ENCODE measurements at places on chromosomes 3 and 15.

DNA sequence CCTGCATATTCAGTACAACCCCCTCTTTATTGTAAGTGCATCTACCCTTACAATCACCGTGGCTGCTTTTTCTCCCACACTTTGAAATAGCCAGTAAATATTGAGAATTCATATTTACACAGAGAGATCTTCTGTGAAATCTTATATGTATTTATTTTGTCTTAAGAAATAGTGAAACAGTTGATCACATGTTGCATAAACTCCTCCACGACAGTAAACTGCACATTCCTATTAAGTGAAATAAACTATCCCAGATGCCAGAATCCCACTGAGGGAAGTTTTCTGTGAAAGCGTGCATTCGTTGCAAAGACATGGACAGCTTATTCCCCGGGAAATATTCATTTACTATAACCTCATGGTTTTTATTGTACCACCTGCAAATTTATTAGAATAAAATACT, 796.0 kb downstream of the ROBO2 start:
- DNase-seq, result no peak

DNA sequence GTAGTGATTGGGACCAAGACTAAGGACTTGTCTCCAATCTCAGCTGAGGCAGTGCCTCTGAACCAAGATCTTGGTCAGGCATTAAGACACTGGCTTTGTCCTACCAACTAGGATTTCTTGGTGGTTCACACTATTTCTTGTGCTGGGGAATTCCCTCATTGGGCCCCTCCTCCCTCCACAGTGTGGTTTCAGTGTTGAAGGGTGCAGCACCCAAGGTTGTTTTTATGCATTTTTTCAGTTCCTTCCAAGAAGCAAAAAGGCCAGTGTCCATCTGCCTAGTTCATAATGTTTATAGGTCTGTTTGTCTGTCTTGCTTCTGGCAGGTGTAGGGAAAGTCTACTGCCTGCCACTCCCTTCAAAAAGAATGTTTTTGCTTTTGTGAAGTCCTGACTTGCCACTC, 10.6 kb upstream of the ITPKA start:
- no peak for DNase-seq

DNA sequence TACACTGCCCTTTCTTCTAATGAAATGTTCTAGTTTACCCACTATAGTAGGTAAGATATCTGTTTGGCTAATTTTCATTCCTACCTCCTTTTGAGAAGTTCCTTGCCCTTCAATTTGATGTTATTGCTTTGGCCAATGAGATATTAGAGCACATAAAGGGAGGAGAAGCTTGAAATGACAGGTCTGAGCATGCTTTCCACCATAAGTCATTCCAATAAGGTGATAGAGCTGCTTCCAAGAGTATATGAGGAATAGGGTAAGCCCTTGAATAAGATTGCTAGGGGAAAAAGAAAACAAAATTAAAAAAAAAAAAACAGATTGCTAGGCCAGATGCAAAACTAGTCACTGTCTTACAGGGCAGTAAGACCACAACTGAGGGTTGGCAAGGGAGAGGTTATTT, 78.9 kb upstream of the TRIM42 start:
- DNase-seq, result no peak

DNA sequence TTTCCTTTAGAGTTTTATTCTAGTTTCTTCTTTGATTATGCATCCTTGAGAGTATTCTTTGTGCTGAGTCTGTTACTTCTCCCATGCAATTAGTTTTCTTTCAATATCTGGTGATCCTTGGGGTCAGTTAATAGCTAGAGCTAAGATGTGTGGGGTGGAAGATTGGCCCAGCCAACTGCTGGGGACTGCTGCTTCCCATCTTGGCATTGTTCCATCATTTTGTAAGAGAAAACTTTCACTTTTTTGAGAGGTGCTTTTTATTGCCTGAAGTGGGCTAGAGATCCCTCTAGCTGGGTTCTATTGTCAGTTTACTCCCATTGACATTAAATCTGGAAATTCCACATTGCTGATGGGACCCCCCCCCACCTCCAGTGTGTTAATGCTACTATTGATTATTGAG, 15.4 kb downstream of the BCL2L10 start:
- no peak for DNase-seq

- DNase-seq, result no peak
These were observed 16.8 kb upstream of the MGLL start for GRCh38 chr3:127839099-127839498.

DNA sequence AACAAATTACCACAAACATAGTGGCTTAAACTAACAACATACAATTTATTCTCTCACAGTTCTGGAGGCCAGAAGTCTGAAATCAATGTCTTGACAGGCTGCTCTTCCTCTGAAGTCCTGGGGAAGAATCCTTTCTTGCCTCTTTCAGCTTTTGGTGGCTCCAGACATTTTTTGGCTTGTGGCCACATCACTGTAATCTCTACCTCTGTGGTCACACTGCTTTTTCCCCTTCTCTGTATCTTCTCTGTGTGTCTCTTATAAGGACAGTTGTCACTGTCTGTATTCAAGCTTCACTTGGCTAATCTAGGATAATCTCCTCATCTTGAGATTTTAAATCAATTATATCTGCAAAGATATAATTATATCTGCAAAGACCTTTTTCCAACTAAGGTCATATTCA, 80.3 kb upstream of the ABHD2 start:
- no peak for DNase-seq

- no peak for DNase-seq
These were observed 363.5 kb downstream of the FOXP1 start for GRCh38 chr3:71219744-71220638.

GRCh38 chr15:49313650-49314049, 109.4 kb upstream of the FGF7 start:
- no peak for DNase-seq

DNA sequence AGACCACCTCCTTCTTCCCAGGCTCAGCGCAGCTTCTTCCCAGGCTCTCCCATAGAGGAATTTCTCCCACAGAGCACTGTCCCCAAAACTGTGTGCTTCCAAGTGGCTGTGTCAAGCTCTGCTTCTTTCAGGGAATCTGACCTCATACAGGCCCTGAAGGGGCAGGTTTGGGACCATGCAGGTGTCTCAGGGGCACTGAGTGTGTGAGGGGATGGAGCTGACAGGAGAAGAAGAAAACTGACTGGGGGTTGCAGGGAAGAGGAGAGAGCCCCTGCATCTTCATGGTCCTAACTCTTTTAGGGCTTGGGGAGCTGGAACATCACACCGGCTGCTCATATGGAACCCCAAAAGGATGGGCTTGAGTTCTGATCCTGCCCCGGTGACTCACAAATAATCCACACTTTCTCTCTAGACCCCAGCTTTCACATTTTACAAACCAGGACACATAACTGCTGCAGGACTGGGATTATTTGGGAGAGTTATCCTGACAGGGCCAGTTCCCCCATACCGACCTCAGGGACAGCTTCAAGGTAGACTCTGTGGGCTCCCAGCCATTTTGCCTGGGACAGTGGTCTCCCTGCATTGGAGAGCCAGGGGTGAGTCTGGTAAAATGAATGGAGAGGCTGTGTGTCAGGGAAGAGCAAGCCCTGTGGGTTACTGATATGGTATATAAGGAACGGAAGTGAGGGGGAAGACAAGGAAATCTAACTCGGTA, 316.1 kb downstream of the TLE3 start:
- DNase-seq, result no peak

- no peak for DNase-seq
These were observed 59.5 kb upstream of the STRIT1 start for GRCh38 chr3:155352900-155353490.

DNA sequence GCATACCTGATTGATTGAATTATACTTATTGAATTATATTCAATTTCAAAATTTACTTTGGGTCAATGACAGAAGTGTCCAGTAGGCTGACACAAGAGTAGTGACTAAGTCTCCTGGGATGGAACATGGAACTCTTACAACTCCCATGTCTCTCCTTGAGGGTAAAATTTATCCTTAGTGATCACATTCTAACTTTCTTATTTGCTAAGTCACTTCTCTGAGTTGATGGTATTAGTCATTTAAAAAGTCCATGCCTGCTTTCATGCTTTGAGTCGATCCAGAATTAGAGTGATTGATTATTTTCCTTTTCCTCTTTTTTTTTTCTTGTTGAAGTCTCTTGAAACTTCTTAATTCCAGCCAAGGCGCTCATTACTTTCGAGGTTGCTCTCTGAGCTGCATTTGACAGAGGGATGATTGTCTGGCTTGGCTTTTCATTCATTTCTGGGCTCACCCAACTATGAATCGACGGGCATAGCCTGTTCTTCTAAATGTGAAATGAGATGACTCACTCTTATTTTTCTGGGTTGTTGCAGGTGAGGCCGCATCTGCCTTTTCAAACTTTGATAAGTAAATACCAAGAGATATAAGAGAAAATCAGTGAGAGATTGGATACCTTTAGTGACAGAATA, 34.9 kb downstream of the LRRC3B start:
- no peak for DNase-seq

- peak; percentile 67 for DNase-seq
These were observed 115.2 kb downstream of the USP13 start for GRCh38 chr3:179768080-179768479.

DNA sequence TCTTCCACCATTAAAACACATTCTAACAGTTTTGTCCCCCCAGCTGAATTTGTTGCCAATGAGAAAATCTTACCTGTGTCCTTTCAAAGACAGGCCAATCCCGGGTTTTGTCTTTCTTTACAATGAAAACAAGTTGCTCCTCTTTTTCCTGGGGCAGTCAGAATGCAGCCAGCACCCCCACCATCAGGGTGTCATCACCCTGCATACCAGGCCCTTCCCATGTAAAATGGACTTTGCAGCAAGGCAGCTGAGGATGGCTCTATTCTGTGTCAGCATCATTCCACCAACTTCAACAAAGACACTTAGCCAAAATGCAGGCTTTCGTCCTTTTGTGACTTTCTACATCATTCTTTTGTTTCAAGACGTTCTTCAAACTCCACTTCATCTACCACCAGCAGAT, 490.9 kb downstream of the OCA2 start:
- DNase-seq, result no peak

GRCh38 chr15:58331560-58331912, 100.3 kb upstream of the LIPC start:
- no peak for DNase-seq

DNA sequence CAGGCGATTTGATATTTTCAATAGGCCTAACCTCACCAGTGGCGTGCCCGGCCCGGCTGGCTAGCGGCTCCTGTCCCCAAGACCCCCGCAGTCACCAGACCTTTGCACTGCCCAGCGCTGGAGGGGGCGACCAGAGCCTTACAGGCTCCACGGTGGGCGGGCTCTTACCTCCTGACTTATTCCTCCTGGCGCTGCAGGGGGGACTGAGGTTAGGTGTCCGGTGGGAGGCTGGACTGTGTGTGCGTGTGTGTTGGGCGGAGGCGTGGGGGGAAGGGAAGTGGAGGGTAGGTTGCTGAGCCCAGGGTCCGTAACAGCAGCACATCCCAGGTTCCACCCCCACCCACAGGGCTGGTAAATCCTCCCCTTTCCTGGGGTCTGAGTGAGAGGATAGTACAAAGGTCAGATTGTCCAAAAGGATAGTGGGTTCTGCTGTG, 27.5 kb upstream of the THRB start:
- no peak for DNase-seq

DNA sequence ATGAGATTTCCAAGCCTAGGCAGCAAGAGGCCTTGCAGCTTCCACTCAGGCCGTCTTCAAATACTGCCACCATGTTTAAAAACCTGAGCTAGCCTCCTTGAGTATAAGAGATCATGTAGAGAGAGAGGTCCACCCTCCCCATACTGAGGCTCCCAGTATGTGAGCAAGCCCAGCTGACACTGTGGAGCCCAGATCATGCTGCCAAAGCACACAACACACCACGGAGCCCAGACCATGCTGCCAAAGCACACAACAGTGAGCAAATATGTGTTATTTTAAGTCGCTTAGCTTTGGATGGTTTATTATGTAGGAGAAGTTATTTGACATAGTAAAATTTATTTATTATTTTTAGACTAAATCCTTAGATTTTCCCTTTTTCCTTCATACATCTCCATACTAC, 333.7 kb downstream of the CTNNB1 start:
- DNase-seq, result no peak

DNA sequence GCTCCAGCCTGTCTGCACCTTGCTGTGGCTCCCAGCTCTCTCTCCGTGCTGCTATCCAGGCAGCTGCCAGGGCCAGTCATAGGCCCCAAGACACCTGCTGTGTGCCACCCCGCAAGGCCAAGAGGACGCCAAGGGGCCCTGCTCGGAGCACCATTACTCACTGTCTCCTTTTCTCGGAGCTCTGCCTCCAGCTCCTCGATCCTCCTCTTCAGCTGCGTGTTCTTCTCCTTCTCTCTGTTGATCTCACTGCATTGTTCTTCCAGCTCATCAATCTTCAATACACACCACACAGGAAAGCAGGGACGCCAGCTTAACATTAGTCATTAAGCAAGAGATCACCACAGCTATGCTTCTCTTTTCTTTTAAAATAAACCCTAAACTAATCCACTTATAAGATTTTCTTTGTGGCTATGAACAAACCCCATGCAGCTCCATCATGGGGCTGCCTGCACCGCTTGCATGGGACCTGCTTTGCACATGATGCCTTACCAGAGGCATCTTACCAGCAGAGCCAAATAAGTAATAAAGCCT, 42.6 kb downstream of the WHAMM start:
- DNase-seq, result no peak

- DNase-seq, result no peak
These were observed 152.0 kb downstream of the GREM1 start for GRCh38 chr15:32869776-32870175.

GRCh38 chr3:1318296-1319005, 225.6 kb downstream of the CNTN6 start:
- no peak for DNase-seq

- DNase-seq, result no peak
These were observed 61.1 kb downstream of the ST3GAL6 start for GRCh38 chr3:98824256-98824655.

GRCh38 chr3:182739619-182740018, 53.7 kb upstream of the ATP11B start:
- DNase-seq, result peak; percentile 21

- peak; percentile 98 for DNase-seq
These were observed 32.8 kb downstream of the RPN1 start for GRCh38 chr3:128617557-128618397.

DNA sequence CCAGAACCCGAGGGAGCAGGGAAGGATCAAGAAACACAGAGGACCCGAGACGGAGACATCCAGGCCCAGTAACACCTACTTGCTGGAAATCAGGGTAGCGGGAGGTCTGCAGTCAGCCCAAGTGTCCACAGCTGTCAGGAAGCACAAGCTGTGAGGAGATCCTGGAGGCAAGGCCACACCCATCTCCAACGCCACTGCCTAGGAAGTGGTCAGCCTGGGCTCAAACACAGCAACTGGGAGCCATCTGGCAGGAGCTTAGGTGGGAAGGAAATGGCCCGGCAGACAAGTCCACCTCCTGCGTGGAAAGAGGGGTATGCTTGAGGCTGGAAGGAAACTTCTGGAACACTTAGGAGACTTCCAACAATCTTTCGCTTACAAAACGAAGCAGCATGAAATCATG, 407.1 kb downstream of the VPS13C start:
- no peak for DNase-seq

DNA sequence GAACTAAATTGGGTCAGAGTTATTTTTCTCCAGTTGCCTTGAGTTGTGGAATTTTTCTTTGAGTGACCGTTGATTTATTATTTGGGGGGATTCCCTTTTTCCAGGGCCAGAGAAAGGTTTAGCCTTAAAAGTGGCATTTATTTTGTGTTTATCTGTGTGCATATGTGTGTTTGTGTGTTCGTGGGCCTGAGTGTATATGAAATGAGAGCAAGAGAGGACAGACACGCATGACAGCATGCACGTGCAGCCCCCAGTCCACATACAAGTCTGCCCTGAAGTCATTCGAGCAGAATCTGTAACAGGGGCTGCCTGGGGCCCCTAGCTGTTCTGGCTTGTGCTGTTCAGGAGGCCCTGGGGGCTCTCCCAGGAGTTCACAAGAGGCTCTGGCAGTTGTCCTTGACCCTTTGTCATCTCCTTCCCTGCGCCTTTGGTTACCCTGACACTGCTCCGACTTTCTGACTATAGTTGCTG, 18.3 kb upstream of the TRAK1 start:
- DNase-seq, result no peak
